ENCODE measurements at places on chromosomes 12 and 14. TPM values are rescaled to one million over a fixed set of nuclear protein-coding genes. Genes with fewer than 3 reads are reported as not detected.

FGF23 gene
- total RNA-seq, result not detected

DNA sequence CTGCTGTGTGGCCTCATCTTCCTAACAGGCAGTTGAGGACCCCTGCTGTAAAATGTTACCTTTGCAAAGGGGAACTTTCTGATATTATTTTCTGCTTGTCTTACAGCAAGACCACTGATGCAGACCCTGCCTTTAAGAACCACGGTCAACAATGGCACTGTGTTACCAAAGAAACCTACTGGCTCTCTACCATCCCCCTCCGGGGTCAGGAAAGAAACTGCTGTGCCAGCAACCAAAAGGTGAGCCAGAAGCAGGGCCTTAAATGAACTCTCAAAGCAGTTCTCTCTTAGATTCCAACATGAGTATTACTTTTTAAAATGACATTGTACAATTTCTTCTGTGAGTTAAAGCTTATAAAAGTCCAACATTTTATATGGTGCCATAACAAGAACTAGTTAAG is 72.2 kb downstream of the EML1 start:
- DNase-seq, result no peak
- H3K36me3 ChIP-seq, result no peaks in the 10 kb centered on the region
- peaks cover 27% of the 10 kb centered on the region for H3K27me3 ChIP-seq
- H3K4me3 ChIP-seq, result no peak overlapping the region

ACSS3 gene
- not detected for total RNA-seq

PTPRQ gene
- not detected for total RNA-seq

AMDHD1 gene
- total RNA-seq, result 3.7 TPM

FOXG1 gene
- not detected for total RNA-seq

ARMH4 gene
- not detected for total RNA-seq

GRCh38 chr14:95533822-95534221 is 1.0 kb upstream of the GLRX5 start:
- peak overlapping the region; percentile 91 for H3K4me3 ChIP-seq
- peaks cover 63% of the 10 kb centered on the region for H3K4me1 ChIP-seq
- no peak for DNase-seq
- H3K27ac ChIP-seq, result peak overlapping the region; percentile 91
- H3K36me3 ChIP-seq, result peaks cover 7% of the 10 kb centered on the region
- H3K27me3 ChIP-seq, result no peaks in the 10 kb centered on the region

ISM2 gene
- total RNA-seq, result not detected

GRCh38 chr12:26264215-26264838 is 69.0 kb downstream of the SSPN start:
- DNase-seq, result no peak
- peaks cover 7% of the 10 kb centered on the region for H3K27me3 ChIP-seq
- no peak overlapping the region for H3K4me3 ChIP-seq
- no peak overlapping the region for H3K27ac ChIP-seq

IRF2BPL gene
- total RNA-seq, result 58.0 TPM

DNA sequence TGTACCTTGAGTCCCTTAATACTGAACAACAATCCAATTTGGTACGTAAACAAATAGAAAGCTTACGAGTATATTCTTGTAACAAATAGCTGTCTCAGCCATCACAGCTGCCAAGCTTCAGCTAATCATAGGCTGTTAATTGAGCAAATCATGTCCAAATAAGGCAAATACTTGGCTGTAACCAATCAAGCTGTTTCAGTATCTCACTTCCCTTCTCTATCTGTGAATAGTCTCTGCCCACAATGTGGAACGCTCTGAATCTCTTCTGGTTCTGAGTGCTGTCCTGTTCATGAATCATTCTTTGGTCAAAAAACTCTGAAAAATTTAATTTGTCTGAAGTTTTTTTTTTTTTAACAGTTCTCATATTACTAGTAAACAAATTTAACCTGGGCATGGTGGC is 5.8 kb upstream of the NEMF start:
- peak; percentile 41 for DNase-seq
- peaks cover 3% of the 10 kb centered on the region for H3K36me3 ChIP-seq
- H3K27ac ChIP-seq, result no peak overlapping the region
- no peak overlapping the region for H3K4me3 ChIP-seq
- peaks cover 42% of the 10 kb centered on the region for H3K4me1 ChIP-seq

ZNF385A gene
- 2.8 TPM for total RNA-seq

DNA sequence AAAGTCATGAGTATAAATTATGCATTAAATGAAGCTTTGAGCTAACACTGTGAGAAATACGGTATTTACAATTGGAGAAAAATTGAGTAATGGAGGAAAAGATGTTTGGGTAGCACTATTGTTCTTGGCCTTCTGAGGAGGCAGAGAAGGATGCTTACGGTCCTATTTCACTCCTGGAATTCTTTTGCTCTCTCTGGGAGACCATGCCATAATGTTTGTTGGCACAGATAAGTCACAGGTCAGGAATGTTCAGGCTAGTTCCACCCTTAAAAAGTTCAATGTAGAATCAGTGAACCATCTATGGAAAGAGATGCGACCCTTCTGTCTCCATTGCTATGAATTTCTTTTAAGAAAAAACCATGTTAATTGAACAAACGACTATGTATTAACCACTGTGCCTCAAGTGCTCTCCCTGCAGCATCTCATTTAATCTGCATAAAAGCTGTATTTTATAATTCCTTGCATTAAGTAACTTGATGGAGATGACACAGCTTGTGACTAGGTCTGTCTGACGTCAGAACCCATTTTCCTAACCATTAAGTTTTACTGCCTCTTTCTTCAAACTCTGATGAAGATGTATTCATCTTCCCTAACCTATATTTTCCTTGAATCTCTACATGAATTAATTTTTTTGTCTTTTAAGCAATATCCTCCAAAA is 9.5 kb downstream of the BATF start:
- DNase-seq, result peak; percentile 0
- H3K27me3 ChIP-seq, result no peaks in the 10 kb centered on the region
- peak overlapping the region; percentile 97 for H3K27ac ChIP-seq
- H3K4me1 ChIP-seq, result peaks cover 88% of the 10 kb centered on the region
- peak overlapping the region; percentile 31 for H3K4me3 ChIP-seq

PKP2 gene
- 0.12 TPM for total RNA-seq

- no peak for DNase-seq
- peak overlapping the region; percentile 54 for H3K4me3 ChIP-seq
- peak overlapping the region; percentile 85 for H3K27ac ChIP-seq
- H3K4me1 ChIP-seq, result peaks cover 52% of the 10 kb centered on the region
- H3K36me3 ChIP-seq, result peaks cover 25% of the 10 kb centered on the region
Measured at GRCh38 chr14:105014631-105015030, 6.3 kb downstream of the CDCA4 start.

DNA sequence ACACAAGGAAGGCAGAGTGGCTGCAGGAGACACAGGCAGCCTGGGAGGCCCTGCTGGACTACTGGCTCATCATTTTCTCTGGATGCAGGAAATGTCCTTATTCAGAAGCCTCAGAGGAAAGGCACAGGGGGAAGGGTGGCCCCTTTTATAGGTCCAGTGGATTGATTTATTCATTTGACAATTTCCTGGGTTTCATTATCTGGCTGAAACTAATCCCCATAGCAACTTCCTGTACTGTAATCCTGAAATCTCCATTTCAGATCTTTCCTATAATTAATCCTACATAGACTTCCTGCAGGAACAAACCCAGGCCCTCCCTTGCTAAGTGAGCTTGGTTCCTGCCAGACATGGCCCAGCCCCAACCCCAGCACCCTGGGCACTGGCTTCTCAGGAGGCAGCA is 23.0 kb downstream of the KRT76 start:
- H3K27me3 ChIP-seq, result peaks cover 9% of the 10 kb centered on the region
- H3K4me1 ChIP-seq, result peaks cover 13% of the 10 kb centered on the region
- H3K36me3 ChIP-seq, result no peaks in the 10 kb centered on the region
- no peak overlapping the region for H3K27ac ChIP-seq

- no peaks in the 10 kb centered on the region for H3K27me3 ChIP-seq
- no peak for DNase-seq
- H3K4me1 ChIP-seq, result peaks cover 10% of the 10 kb centered on the region
Measured at GRCh38 chr14:99075771-99076375, 196.1 kb downstream of the BCL11B start.

Data from activated T-cell treated with anti-CD3 and anti-CD28 coated beads, Interleukin-2, amount 50 U/mL, for 72 hours (primary cell).